ENCODE measurements at places on chromosomes 13 and 19.

GRCh38 chr19:47341734-47342133, 7.4 kb upstream of the DHX34 start:
- no peak for DNase-seq

GRCh38 chr19:18461471-18461870, 23.5 kb upstream of the ISYNA1 start:
- peak; percentile 72 for DNase-seq

DNA sequence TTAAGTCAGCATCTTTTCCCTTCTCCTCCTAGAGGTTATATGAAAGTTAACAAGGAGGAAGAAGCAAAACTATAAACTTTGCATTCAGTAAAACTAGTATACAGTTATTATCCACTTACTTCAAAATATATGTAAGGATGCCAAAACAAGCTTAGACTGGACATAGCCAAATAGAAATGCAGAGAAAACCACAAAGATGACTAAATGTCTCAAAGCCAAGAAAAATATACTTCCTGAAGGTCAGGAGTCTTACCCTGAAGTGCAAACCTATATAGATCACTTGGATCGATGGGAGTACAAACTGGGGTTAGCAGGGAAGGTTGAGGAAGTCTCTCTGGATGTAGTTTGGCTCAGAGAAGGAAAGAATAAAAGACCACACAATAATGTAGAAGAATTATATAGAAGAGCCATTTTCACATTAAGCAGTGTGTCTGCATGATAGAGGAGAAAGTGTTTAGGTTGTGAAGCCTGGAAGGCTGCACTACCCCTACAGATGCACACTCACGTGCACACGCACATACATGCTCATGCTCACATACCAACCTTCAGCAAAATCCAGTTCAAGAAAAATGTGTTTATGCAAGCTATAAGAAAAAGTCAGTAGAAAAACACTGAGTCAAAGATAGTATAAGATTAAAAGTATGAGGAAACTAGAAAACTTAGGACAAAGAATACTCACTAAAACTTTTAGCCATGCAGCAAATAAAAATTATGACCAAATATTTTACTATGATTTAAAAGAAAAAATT, 112.1 kb upstream of the RXFP2 start:
- DNase-seq = no peak

- DNase-seq = no peak
Observed at GRCh38 chr13:22031702-22032286, 360.9 kb downstream of the FGF9 start.

DNA sequence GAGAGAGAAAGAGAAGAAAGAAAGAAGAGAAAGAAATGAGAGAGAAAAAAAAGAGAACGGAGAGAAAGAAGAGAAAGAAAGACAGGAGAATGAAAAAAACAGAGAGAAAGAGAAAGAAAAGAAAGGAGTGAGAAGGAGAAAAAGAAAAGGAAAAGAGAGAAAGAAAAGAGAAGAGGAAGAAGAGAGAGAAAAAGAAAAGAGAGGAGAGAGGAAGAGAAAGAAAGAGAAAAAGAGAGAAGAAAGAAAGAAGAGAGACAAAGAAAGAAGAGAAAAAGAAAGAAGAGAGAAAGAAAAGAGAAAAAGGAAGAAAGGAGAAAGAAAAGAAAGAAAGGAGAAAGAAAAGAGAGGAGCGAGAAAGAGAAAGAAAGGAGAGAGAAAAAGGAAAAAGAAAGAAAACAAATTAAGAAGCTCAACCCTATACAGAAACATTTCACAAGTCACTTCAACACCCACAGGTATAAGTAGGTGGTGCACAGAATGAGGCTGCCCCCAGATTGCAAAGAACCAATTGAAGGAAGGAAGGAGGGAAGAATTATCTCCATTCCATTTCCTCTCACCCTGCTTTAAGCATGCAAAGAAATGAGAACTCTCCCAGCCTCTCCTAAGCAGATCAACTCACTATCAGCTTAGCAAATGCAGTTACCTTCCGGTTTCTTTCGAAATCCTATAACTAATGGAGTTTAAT, 98.8 kb upstream of the CACNA1A start:
- DNase-seq = no peak

- DNase-seq = no peak
Observed at GRCh38 chr13:72970301-72970880, 88.4 kb upstream of the KLF5 start.

- no peak for DNase-seq
Observed at GRCh38 chr13:44174769-44175425, 198.7 kb upstream of the SERP2 start.

- DNase-seq = no peak
Observed at GRCh38 chr19:17421942-17422341, 2.1 kb downstream of the MVB12A start.

- DNase-seq = no peak
Observed at GRCh38 chr19:4974880-4975469, 6.1 kb downstream of the KDM4B start.

GRCh38 chr13:30830638-30830965, 75.5 kb upstream of the MEDAG start:
- no peak for DNase-seq

- no peak for DNase-seq
Observed at GRCh38 chr13:30339738-30340330, 32.5 kb upstream of the KATNAL1 start.
